NCI-H146 (cell line): ENCODE measurements at places on chromosomes 16 and 17.
A peak's percentile ranks its signal among the peaks of the same experiment; 100 is the strongest.

- DNase-seq, result no peak
Measured at GRCh38 chr17:80236911-80237310, 16.7 kb downstream of the SLC26A11 start.

- DNase-seq, result no peak
Measured at GRCh38 chr17:54029986-54030385, 207.3 kb downstream of the KIF2B start.

GRCh38 chr16:68806422-68806821 is 36.9 kb upstream of the TANGO6 start:
- DNase-seq, result no peak

DNA sequence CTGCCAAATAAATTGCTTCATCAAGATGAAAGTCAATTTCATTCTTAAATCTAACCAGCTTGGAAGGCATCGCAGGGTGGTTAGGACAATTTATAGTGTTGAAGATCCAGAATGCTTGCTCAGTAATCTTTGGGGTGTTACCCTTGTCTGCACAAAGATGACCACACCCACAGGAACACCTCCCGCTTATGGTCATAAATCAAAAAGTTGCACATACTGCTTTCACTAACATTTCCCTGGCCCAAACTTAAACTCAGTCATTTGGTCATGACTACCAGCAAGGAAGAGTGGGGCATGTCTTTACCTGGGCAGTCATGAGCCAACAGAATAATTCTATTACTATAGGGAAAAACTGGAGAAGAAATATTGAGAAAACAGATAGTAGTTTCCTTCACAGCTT is 57.6 kb upstream of the KIF2B start:
- DNase-seq, result no peak

DNA sequence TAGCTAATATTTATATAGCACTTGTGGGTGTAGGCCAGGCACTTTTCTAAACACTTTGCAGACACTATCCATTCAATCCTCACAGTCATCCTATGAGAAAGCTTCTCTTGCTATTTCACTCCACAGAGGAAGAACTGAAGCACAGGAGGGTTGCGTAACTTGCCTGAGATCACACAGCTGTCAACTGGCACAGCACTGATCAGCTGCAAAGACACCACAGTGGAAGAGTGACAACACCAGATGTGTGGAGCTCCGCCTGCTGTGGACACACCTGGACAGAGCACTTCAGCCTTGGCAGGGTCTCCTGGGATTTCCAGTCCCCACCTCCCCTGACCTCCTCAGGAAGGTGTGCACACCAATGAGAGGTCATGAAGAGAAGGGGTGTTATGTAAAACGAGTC is 13.3 kb upstream of the CNEP1R1 start:
- DNase-seq, result no peak

GRCh38 chr17:42027961-42028790 is 8.3 kb downstream of the NKIRAS2 start:
- peak; percentile 15 for DNase-seq
